ENCODE measurements at places on chromosomes 5 and 9.

GRCh38 chr5:22306011-22306410 lies 547.1 kb downstream of the CDH12 start:
- no peak for DNase-seq

- DNase-seq: no peak
These were observed 54.3 kb downstream of the PIK3R1 start for GRCh38 chr5:68269820-68270219.

- DNase-seq: no peak
These were observed 45.5 kb upstream of the TNFSF15 start for GRCh38 chr9:114851306-114851705.

GRCh38 chr5:172840432-172841154 lies 6.5 kb downstream of the ERGIC1 start:
- DNase-seq: no peak

- no peak for DNase-seq
These were observed 246.9 kb downstream of the MAST4 start for GRCh38 chr5:66843065-66843464.

DNA sequence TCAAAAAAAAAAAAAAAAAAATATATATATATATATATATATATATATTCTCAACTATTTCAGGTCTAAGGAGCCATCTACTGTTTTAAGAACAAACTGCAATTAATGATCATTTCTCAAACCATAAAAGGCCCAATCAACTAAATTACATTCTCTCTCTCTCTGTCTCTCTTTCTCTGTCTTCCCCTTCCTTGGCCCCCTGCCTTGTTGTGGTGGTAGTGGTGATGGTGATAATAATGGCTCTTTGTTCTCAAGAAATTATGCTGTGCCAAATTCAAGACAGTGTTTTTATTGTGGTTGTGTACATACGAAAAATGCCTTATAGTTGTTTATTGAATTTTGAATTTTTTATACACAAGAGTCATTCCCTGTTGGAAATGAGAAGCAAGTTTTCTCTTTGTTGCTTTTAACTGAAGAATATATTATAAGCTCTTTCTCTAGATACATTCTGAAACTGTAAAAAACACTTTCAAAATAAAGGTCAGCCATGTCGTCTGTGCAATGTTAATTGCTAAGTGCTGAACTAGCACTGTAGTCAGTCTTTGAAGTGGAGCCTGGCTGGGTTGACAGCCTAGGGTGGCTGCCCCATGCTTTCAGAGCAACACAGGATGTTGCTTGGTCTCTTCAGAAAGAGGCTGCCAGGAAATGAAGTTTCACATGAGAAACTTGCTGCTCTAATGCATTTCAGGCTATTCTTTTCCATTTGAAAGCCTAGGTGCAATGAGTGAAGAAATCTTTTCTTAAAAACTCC lies 96.0 kb downstream of the HINT1 start:
- no peak for DNase-seq
